ENCODE measurements at places on chromosomes 11 and 22.
A peak's percentile ranks its signal among the peaks of the same experiment; 100 is the strongest.

- DNase-seq: no peak
Observed at GRCh38 chr11:111586388-111586831, 15.8 kb upstream of the SIK2 start.

- no peak for DNase-seq
Observed at GRCh38 chr22:33650244-33650643, 270.0 kb downstream of the LARGE1 start.

GRCh38 chr11:123083623-123084029 lies 21.7 kb upstream of the HSPA8 start:
- DNase-seq: no peak

- DNase-seq: no peak
Observed at GRCh38 chr11:36447947-36448346, 62.1 kb downstream of the TRAF6 start.

- DNase-seq: peak; percentile 53
Observed at GRCh38 chr11:18012122-18012905, 533 bp downstream of the SERGEF start.

DNA sequence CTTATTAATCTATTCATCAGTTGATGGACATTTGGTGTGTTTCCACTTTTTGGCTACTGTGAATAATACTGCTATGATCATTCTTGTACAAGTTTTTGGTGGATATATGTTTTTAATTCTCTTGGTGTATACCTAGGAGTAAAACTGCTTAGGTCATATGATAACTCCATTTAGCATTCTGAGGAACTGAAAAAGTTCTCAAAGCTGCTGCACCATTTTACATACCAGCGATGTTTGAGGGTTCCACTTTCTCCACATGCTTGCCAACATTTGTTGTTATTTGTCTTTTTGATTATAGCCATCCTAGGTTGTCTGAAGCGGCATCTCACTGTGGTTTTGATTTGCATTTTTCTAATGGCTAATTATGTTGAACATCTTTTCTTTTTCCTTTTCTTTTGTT lies 4.1 kb upstream of the ACER3 start:
- DNase-seq: no peak

- DNase-seq: no peak
Observed at GRCh38 chr11:44753961-44754645, 27.3 kb downstream of the TSPAN18 start.

GRCh38 chr11:63687845-63688244 lies 6.5 kb downstream of the RTN3 start:
- no peak for DNase-seq

- no peak for DNase-seq
Observed at GRCh38 chr11:61162092-61162941, 1.1 kb upstream of the VPS37C start.

DNA sequence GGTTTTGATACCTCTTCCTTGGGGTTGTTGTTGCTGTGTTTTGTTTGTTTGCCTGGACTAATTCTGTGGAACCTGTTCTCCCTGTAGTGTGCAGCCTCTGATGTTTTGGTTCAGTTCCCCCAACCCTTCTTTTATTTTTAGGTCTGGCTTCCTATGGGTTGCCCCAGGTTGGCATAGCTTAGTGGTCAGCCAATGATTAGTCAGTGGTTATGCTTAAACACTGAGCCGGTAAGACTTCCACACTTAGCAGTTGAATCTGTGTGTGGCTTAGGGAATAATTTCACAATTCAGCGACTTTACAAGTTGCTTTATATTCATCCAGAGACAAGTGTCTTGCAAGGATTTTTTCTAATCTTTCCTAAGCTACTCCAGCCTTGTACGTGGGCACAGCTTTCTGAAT lies 78.6 kb upstream of the CLPB start:
- no peak for DNase-seq

DNA sequence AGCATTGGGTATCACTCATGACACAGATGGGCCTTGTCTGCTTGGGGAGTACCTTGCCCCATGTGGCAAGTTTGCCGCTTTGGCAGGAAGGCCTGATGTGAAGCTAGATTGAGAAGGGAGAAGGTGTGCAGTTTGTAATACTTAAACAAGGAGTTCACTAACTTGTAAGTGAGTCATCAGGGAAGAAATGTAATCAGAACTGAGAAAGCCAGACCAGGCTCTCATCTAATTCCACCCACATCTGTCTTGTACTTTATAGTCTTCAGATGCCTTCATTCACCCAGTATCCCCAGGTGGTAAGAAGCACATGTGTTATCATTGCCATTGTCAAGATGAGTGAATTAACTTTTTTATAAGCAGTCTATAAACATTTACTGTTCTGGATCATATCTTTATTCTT lies 116.0 kb upstream of the DDI1 start:
- DNase-seq: no peak

DNA sequence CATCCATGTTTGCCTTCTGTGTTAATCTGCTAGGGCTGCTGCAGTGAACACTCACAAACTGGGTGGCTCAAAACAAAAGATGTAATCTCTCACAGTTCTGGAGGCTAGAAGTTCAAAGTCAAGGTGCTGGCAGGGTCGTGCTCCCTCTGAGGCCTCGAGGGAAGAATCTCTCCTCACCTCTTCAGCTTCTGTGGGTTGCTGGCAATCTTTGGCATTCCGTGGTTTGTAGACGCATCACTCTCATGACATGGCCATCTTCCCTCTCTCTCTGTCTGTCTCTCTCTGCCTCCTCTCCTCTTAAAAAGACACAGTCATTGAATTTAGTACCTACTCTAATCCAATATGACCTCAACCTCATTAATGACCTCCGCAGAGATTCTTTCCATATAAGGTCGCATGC lies 78.8 kb downstream of the TSPAN18 start:
- DNase-seq: no peak

- DNase-seq: no peak
Observed at GRCh38 chr22:36578619-36579018, 49.7 kb upstream of the EIF3D start.

- no peak for DNase-seq
Observed at GRCh38 chr11:7833527-7833926, 36.8 kb upstream of the OR5P2 start.

- no peak for DNase-seq
Observed at GRCh38 chr22:48245196-48245485, 1482.7 kb downstream of the TBC1D22A start.

DNA sequence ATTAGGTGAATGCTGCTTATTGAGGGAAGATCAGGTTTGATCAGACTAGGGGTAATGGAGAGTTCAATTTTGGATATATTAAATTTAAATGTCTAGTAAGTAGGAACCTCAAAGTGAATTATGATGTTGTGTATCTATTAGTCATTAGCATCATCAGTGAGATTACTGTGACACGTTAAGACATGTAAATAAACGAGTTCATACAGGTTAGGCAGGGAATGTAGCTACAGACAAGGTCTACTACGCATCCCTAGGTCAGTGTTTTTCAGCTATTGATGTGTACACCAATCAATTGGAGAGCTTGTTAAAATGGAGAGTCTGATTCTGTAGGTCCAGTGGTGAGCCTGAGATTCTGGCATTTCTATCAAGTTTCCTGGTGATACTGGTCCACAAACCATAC lies 120.1 kb upstream of the LRRC4C start:
- no peak for DNase-seq

Measured in substantia nigra (tissue), 51 donors.